ENCODE measurements at places on chromosomes 4 and X. TPM values are rescaled to one million over a fixed set of nuclear protein-coding genes. Genes with fewer than 3 reads are reported as not detected.

DNA sequence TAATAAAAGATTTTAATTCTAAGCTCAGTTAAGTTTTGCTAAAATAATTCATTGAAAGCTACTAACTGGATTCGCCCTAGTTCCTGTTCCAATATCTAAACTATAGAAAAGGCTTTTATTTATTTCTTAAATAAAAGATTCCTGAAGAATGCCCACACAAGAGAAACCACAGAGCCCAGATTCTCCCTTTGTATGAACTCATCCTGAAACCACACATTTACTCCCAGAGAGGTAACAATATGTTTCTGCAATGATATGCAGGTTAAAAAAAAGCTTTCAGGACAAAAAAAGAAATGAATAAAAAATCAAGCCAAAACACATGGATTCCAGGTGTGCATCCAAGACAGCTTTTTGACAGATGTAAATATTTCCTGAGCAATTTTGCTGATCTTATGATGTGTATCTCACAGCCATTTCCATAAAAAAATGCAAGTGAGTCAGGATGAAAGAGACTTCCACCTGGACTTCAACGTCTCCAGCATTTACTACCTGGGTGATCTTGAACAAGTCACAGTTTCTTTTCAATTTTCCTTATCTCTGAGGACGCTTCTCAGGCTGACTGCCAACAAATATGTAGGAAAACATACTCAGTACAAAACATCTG lies 234.4 kb upstream of the FAT1 start:
- H3K36me3 ChIP-seq = no peaks in the 10 kb centered on the region
- H3K4me1 ChIP-seq = no peaks in the 10 kb centered on the region
- DNase-seq = no peak
- no peaks in the 10 kb centered on the region for H3K27me3 ChIP-seq

DNA sequence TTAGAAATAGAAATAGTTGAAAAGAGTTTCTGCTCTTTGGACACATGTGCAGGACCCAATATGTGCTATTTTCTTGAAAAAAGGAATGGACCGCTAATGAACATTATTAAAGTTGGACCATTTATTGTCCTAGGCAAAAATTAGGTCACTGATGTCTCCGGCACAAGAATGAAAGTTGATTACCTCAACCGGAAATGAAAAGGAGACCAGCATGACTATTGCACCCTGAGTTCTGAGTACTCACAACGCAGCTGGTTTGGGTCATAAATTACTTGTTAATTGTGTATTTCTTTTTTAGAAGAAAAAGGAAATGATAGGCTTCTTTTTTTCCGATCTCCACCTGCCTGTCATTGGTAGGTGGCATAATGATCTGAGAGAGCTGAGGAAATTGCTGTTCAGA lies 232.7 kb downstream of the ARHGAP24 start:
- H3K36me3 ChIP-seq = no peaks in the 10 kb centered on the region
- DNase-seq = no peak
- no peaks in the 10 kb centered on the region for H3K4me1 ChIP-seq
- H3K27ac ChIP-seq = no peak overlapping the region

GRCh38 chr4:89379511-89380044 lies 72.0 kb upstream of the GPRIN3 start:
- H3K4me1 ChIP-seq = no peaks in the 10 kb centered on the region
- no peak overlapping the region for H3K4me3 ChIP-seq

- H3K27me3 ChIP-seq = no peaks in the 10 kb centered on the region
- no peaks in the 10 kb centered on the region for H3K36me3 ChIP-seq
- no peak overlapping the region for H3K27ac ChIP-seq
- no peaks in the 10 kb centered on the region for H3K4me1 ChIP-seq
- no peak overlapping the region for H3K4me3 ChIP-seq
These were observed 117.5 kb downstream of the RAPGEF2 start for GRCh38 chr4:159220353-159220752.

DNA sequence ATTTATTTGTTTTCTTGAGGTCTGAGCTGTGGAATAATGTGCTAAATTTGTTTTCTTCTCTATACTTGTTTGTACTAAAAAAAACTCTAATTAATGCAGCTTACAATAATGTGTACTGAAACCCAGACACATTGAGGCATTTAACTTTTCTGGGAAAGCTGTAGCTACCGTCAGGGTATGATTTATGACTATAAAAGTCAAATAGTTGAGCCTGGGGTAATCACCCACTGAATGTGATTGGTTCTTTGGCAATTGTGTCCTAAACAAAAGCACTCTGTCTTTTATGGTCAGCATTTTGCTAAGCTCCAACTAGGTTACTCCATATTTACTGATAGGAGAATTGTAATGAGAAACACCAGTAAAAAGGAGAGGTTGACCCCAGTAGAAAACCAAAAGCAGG lies 65.9 kb upstream of the CBLL2 start:
- H3K27ac ChIP-seq = no peak overlapping the region
- H3K4me3 ChIP-seq = no peak overlapping the region
- H3K27me3 ChIP-seq = no peaks in the 10 kb centered on the region
- H3K36me3 ChIP-seq = no peaks in the 10 kb centered on the region
- no peak for DNase-seq

DNA sequence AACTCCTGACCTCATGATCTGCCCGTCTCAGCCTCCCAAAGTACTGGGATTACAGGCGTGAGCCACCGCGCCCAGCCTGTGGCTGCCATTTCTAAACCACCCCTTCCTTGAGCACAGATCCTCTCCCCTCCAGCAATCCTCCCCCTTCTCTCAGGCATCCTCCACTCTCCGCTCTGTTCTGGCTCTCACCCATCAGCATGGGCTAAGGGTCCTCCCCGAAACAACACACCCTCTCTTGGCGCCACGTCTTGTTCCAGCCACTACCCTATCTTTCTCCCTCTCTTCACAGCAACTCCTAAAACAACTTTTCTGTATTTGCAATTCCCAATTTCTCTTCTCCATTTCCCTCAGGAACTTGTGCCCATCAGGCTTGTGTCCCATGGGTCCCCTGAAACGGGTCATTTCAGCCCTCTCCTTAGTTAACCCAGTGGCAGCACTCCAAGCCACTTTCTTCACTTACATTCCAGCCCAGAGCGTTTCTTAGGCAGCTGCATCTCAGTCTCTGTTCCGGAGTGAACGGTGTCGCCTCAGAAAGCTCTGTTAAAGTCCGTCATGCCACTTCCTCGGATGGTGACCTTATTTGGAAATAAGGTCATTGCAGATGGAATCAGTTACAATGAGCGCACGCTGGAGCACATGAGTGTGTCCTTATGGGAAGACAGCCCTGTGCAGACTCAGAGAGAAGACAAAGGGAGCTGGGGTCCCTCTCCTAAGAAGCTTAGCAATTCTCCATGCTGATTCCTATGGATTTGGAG lies 28.3 kb upstream of the CLDN24 start:
- DNase-seq = no peak
- no peaks in the 10 kb centered on the region for H3K36me3 ChIP-seq
- H3K27me3 ChIP-seq = no peaks in the 10 kb centered on the region

GRCh38 chrX:13448941-13449340 lies 120.5 kb upstream of the EGFL6 start:
- H3K4me3 ChIP-seq = no peak overlapping the region
- H3K36me3 ChIP-seq = no peaks in the 10 kb centered on the region
- no peak overlapping the region for H3K27ac ChIP-seq
- no peak for DNase-seq

PAGE2B gene
- not detected for total RNA-seq
